ENCODE measurements at places on chromosomes 12 and 14. TPM values are rescaled to one million over a fixed set of nuclear protein-coding genes. Genes with fewer than 3 reads are reported as not detected.

The FAM222A gene
- total RNA-seq, result 11.7 TPM

The AGAP2 gene
- total RNA-seq, result 0.23 TPM

The SLC41A2 gene
- total RNA-seq, result 20.4 TPM

The ATP2B1 gene
- total RNA-seq, result 48.5 TPM

The EMC9 gene
- total RNA-seq, result 36.7 TPM

The DTX3 gene
- total RNA-seq, result 15.9 TPM

The ALG10 gene
- 15.7 TPM for total RNA-seq

The TMEM63C gene
- 4.0 TPM for total RNA-seq

The MARCHF9 gene
- total RNA-seq, result 9.3 TPM

The ST8SIA1 gene
- not detected for total RNA-seq

The LMBR1L gene
- 18.5 TPM for total RNA-seq

The OTOGL gene
- 3.1 TPM for total RNA-seq

The CMTM5 gene
- not detected for total RNA-seq

Measured in PC-3 (cell line).